ENCODE measurements at places on chromosomes 4 and X.

DNA sequence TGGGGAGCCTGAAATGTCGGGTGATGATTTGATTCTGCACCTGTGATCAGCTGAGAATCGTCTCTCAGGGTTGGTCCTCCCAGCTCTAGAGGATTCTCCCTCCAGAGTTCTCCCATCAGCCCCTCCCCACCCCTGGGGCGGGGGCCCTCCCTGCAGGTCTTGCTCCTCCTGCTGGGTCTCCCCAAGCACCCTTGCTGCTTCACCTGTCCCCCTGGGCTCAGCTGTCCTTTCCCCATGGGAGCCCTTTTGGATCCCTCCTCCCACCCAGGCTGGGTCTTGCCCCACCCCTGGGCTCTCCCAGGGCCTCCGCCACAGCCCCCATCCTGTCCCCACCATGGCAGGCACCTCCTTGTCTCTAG, 22.2 kb downstream of the PSAPL1 start:
- DNase-seq: no peak

DNA sequence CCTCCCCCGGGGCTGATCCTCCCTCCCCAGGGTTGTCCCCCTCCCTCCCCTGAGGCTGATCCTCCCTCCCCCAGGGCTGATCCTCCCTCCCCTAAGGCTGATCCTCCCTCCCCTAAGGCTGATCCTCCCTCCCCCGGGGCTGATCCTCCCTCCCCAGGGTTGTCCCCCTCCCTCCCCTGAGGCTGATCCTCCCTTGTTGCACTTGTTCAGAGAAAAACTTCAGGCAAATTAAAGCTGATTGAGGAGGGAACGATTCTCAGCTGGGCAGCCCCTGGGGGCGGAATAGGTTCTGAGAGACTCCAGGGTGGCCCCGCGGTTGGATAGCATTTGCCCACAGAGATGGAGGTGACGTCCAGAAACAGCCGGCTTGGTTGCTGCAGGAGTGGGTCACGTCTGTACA, 110.7 kb upstream of the ADRA2C start:
- DNase-seq: no peak

DNA sequence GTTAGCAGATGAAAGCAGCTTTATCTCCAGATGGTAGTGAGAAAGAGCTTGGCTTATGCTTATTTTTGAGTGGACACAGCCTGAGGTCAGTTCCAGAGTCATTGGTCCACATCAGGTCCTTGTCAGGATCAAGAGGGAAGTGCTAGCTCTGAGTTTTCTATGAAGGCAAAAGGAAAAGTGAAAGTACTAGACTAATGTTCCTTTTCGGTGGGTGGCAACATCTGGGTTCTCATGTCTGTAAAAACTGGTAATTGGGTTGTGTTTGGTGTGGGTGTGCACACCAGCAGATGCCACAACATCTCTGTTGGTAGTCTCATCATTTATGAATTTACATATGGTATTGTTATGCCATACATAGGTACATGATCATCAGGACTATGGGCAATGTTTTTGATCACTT, 210.5 kb downstream of the PWWP3B start:
- no peak for DNase-seq

GRCh38 chr4:7593646-7594412, 159.1 kb upstream of the PSAPL1 start:
- peak; percentile 2 for DNase-seq

- no peak for DNase-seq
Observed at GRCh38 chrX:40318076-40318475, 220.3 kb upstream of the BCOR start.

- no peak for DNase-seq
Observed at GRCh38 chr4:139295942-139296299, 5.4 kb upstream of the NAA15 start.

- DNase-seq: peak; percentile 76
Observed at GRCh38 chr4:55358668-55359067, 12.6 kb downstream of the SRD5A3 start.

DNA sequence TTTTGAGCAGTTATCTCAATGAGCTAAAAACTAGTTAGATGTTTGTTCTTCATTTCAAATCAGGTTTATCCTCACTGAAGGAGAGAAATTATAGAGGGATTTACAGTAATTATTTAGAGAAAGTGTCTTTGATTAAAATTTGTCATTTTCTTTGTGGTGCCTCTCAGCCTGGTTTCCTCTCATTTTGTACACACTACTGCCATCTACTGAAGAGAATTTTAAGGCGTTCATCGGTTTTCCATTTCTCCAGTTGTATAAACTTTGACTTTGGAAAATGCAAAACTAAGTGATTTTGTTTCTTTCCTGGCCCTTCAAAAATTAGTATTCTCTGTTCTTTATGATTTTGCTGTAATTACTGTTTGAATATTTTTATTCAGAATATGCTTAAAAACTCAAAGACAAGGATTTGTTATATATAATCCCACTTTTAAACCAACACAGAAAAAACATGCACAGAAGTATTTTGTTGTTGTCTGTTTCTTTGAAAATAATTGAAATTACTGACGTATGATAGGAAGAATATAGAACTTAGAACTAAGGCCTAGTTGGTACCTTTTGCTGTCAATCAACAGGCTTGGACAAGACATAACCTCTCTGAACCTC, 34.4 kb upstream of the ANXA3 start:
- peak; percentile 36 for DNase-seq

DNA sequence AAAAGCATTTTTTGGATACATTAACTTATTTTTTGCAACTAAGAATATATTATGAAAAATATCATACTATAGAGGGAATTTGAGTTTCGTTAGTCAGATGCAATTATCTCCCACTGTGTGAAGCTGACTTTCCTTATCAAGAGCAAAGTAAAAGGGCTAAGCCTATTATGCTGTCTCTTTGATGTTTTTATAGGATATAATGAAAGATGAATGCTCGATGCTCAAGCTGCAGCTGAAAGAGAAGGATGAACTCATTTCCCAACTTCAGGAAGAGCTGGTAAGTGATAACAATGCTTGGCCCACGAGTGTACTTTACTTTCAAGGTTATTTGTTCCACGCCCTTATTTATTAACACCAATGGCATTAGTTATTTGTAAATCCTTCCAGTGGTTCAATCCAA, 688.4 kb downstream of the CCSER1 start:
- no peak for DNase-seq

DNA sequence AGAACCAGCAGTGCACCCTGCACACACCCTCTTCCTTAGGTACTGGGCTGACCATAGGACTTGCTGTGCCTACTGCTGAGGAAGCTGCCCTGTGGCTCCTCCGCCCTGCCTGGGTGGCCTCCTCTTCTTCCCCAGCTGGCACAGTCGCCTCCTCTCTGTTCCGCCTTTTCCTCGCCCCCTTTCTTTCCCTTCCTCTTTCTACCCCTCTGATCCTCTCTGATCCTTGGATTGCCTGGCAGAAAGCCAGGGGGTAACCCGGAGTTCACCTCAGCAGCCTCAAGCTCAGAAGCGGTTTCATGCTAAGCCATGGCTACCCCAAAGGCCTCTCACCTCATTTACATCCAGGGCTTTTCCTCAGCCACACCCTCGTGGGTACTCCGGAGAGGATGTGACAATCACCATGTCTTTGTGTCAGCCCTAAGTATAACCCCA, 136.2 kb downstream of the SMIM20 start:
- DNase-seq: no peak

DNA sequence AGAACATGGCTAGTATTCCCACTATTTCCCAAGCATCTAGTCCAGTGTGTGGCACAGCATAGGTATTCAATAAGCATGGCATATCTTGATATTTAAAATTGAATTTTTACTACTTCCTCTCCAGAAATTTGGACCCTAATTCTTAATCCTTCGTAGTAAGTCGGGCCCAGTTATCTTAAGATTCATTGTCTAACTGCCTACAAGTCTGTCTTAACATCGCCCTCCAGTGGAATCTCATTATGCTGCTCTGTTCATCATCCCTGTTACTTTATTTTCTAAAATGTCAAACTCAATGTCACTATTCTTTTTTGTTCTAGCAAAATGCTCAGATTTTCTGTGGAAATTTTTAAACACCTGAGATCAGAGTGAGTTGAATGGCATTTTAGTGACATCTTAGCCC, 606.2 kb downstream of the KLHL13 start:
- no peak for DNase-seq

DNA sequence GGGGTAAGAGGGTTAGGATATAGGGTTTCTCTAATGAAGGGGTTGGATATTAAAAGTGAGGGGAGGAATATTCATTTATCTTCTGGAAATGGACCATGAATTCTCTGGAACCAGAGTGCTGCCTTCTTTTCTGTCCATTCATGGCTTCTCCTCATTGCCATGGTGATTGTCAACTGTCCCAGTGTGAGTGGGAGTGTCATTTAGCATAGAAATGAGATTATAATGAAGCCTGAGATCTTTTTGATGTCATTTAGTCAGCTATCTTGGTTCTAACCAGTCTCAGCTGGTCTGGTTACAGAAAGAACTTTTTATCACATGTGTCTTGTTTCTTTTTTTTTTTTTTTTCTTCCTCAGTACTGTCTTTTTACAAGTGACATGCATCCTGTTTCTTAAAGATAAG, 497.3 kb upstream of the PITX2 start:
- DNase-seq: no peak

DNA sequence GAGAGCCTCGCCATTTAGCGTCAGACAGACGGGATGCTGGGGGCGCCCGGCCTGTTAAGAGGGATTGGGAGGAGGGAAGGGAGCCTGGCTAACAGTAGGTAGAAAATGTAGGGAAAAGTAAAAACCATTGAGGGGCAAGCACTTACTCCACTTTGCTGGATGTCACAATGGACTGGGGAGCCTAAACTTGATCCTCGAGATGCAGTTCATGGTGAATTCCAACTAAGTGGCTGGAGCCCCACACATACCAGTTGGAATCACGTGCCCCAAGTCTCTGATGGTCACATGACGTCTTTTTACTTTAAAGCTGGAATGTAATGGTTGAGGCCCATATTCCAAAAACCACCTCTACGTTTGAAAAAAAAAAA, 1.5 kb downstream of the PLS3 start:
- peak; percentile 55 for DNase-seq

- DNase-seq: peak; percentile 78
Observed at GRCh38 chr4:54067166-54067565, 2.8 kb upstream of the CHIC2 start.

- peak; percentile 76 for DNase-seq
Observed at GRCh38 chrX:107731831-107732502, 43.6 kb downstream of the TSC22D3 start.

DNA sequence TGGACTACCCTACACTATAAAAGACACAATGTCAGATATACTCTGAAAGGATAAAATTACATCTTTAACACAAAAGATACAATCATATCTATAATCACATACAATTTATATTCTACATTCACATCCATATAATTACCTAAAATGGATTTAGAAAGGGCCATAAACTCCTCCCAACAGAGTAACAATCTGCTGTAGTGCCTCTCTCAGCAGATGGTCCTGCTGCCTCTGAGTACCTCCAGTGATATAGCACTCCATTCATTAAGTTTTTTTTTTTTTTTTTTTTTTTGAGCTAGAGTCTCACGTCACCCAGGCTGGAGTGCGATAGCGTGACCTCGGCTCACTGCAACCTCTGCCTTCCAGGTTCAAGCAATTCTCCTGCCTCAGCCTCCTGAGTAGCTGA, 7.4 kb downstream of the ANKRD37 start:
- no peak for DNase-seq

DNA sequence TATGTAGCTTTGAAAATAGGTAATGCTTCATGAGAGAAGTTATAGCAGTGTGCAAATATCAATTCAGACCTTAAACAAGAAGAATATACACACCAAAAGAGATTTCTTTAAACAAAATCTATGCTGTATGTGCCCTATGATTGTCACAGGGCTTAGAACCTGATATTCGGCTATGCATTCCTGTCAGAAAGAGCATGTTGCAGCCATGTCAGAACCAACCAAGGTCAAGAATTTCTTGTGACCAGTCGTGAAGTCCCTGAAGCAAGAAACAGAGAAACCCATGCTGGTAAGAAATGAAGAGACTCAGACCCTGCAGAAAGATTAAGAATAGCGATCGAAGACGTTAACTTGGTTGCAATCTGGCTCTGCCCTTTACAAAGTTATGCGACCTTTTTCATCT, 210.3 kb upstream of the SPIN4 start:
- peak; percentile 1 for DNase-seq

DNA sequence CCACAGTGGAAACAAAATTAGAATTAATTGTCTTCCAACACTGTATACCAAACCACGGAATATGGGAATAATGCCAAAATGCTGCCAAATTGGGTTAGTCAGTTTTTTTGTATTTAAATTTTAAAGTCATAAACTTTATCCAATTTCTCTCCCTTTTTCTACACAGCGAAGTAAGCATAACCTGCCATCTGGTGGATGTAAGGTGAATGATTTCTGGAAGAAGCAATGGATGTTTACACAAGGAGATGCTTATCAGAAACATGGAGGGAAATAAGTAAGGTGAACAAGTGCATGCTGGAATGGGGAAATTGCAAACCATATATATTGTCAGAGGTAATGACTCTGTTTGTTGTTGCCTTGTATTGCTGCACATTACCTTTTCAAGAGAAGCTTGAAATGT, 691.9 kb downstream of the TECRL start:
- no peak for DNase-seq

DNA sequence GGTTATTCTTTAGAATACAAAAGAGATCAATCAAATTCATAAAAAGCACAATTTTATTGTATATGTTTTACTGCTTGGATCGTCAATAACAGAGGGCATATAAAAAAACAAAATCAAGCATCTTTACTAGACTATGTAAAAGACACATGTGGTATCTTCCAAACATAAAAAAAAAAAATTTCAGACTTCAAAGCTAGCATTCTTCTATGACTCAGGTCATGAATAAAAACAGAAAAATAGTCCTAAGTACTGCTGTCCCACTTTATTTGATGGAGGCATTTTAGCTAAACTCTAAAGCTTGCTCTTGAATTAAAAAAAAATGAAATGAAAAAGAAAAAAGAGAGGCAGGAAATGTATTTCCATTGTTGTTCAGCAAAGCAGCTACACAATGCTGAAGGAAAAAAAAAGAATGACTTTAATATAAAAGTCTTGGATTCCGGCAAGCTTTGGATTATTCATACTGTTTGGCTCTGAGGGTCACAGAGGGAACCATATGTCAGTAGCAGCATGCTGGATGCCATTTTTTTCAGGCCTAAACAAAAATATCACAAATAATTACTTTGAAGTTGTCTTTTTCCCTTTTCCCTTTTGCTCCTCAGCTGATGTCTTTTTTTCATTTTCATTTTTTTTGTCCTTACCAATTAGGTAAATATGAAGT, 249.1 kb upstream of the DIAPH2 start:
- DNase-seq: peak; percentile 25
